ENCODE measurements at places on chromosomes 3 and 15.

DNA sequence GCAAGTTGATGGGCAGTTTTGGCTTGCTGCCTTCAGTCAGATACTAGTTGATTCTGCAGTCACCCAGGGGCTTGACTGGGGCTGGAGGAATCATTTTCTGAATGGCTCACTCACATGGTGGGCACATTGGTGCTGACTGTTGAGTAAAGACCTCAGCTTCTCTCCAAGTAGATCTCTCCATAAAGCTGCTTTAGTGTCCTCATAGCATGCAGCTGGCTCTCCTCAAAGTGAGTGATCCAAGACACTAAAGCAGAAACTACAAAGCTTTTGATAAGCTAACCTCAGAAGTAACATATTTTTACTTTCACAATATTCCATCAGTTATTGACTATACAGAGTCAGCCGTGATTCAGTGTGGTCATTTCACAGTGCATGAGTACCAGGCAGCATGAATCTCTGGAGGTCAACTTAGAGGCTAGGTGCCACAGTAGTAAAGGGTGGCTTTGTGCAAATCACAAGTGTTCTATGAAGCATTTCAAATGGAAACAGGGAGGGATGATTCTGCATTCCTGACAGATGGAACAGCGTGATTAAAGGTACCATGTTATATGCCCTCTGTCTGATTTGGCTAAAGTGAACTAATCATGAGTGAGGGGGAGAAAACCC, 24.3 kb upstream of the ATP8B4 start:
- no peak for DNase-seq

- no peak for DNase-seq
Observed at GRCh38 chr3:104198131-104198530, 1168.6 kb upstream of the ALCAM start.

- no peak for DNase-seq
Observed at GRCh38 chr3:139421040-139421439, 31.6 kb upstream of the COPB2 start.

- DNase-seq = no peak
Observed at GRCh38 chr3:190064112-190064511, 56.6 kb downstream of the P3H2 start.

- DNase-seq = no peak
Observed at GRCh38 chr3:104805508-104805907, 561.2 kb upstream of the ALCAM start.

- no peak for DNase-seq
Observed at GRCh38 chr3:37718632-37719031, 143.0 kb upstream of the CTDSPL start.

GRCh38 chr3:193774272-193774915, 181.4 kb downstream of the OPA1 start:
- DNase-seq = no peak

DNA sequence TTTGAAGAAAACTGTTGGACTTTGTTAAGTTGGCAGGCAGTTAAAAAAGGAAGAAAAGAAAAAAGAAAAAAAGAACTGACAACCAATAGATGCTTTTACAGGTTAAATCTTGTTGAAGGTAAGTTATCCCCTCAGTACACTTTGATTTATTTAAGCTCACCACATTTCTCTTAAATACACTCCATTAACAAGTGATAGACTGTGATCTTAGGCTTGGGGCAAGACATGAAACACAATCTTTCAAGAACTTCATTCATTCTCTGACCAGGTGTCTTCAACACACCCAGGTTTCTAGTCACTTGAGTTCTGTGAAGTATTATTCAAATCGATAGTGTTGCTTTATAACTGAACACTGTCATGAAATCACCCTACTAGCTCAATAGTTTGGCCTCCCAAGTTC, 751.9 kb downstream of the ROBO1 start:
- DNase-seq = no peak

GRCh38 chr15:69762373-69763148, 309.9 kb downstream of the RPLP1 start:
- DNase-seq = no peak

DNA sequence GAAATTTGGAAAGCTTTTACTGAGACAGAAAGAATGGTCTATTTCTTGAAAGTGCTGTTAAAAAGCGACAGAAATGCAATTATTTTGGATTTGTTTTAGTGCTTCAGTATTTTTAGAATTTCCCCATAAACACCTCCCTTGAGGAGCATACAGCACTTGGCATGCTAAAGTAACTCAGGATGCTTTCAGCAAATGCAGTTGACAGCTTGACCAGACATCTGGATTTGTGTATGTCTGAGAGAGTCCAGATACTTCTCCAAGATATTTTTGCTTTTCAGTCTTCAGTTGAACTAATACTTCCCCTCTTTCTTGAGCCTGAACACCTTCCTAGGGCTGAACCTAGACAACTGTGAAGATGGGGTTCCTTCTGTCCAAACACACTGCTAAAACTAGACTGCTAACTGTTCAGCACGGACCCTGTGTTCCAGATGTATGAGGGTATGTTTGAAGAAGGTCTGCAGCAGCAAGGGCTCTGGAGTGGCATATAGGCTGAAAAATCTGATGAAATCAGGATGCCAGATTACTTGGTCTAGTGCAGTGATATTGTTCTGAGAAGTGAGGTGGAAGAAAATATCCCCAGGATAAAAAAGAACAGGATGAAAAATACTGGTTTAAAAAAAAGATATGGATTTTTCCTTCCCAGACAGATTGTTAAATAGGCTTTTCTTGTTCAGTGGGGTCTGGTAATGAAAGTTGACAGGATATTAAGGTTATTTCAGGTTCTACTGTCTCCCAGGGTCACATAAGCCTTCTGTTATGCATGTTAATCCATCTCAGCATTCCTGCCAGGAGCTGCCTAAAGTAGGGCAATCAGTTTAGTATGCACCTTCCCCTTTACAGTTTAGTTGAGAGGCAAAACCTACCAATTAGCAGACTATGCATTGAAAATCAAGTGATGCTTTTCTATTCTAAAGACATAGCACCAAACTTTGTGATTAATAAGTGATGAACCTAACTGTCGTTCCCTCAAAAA, 516.9 kb upstream of the TBL1XR1 start:
- DNase-seq = no peak

DNA sequence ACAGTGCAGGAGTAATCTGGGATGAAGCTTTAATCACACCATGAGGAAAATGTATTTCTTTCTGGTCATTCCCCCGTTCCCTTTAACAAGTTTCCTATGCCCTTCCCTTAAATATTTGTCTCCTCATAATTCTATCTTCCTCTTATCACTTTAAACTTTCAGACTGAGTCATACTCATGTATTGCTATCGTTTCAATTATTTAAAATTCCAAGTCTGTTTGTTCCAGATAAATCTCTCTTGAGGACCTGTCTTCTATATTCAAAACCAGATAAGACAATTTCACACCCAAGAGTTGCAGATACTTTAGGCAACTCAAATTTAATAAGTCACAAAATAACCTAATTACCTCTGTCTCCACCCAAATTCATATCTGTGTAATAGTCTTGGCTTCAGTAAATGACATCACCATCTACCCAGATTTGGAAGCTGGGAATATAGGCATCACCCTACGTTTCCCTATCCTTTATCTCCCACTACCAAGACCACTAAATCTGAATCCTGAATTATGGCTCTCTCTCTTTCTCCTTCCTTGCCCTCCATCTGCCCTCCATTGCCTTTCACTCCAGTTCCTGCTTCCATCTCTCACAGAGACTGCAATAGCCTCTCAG, 220.1 kb downstream of the PYDC2 start:
- DNase-seq = no peak

DNA sequence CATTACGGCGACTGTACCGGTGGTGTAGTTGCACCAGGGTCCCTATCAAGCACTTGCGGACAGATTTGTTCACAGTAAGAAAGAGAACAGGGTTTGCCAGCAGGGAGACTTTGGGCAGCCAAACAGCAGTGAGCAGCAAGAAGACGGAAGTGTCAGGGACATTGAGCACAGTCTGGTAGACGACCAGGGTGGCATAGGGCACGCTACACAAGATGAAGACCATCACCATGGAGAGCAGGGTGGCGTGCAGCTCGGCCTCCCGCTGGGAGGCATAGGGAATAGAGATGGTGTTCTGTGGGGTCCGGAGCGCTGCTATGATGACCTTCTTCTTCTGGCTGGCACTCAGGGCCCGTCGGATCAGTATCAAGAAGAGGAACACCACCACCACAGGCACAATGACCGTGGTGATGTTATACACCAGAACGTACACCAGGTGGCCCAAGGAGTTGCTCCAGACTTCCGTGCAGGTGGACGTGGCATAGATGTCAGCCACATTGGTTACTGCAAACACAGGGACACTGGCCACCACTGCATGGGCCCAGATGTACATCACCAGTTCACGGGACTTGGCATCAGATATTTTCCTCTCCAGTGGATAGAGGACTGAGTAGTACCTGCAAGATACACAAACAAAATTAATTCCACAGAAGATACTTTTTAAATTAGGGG, 19.1 kb upstream of the FSIP1 start:
- no peak for DNase-seq

GRCh38 chr3:157953565-157953964, 152.7 kb downstream of the SHOX2 start:
- DNase-seq = no peak

- no peak for DNase-seq
Observed at GRCh38 chr15:87743562-87743961, 513.0 kb downstream of the NTRK3 start.

DNA sequence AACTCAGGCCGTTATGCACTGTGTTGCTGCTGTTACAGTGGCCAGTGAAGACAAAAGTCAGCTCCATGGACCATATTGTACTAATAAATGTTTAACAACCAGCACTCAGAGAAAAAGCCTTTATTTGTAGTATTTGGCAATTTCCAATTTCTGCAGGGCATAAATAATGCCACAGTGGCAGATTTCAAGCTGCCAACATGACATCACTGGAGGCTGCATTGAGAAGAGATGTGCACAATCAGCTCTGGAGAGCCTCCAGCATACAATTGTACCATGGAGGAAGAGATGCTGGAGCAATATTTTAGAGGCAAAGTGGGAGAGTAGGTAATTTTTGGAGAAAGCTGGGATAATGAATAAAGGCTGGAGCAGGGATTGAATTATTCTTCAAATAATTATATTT, 9.7 kb upstream of the ALCAM start:
- DNase-seq = no peak

- DNase-seq = peak; percentile 85
Observed at GRCh38 chr3:183285828-183286457, 32.9 kb downstream of the B3GNT5 start.

DNA sequence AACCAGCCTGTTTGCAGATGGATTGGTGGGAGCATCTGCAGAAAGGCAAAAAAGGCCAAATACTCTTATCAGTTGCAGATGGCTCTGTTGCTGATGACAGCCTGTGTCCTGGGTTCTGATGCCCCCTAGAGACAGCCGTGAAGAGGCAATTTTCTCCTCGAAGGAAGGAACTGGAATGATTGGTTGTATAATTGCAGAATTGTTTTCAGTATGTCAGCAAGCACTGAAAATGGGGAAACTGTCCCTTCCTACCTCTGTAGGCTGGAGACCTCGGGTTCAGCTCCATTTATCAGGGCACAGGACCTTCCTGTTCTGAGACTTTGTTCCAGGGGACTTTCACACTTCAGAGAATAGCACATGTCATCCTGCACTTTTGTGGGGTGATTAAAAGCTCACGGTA, 103.0 kb downstream of the PGPEP1L start:
- DNase-seq = no peak

Measured in stimulated activated CD8-positive, alpha-beta memory T cell treated with anti-CD3 and anti-CD28 coated beads, Interleukin-2, amount 100 ng/mL, for 1 hour (primary cell).